ENCODE measurements at places on chromosomes 7 and 10. TPM values are rescaled to one million over a fixed set of nuclear protein-coding genes. Genes with fewer than 3 reads are reported as not detected.

DNA sequence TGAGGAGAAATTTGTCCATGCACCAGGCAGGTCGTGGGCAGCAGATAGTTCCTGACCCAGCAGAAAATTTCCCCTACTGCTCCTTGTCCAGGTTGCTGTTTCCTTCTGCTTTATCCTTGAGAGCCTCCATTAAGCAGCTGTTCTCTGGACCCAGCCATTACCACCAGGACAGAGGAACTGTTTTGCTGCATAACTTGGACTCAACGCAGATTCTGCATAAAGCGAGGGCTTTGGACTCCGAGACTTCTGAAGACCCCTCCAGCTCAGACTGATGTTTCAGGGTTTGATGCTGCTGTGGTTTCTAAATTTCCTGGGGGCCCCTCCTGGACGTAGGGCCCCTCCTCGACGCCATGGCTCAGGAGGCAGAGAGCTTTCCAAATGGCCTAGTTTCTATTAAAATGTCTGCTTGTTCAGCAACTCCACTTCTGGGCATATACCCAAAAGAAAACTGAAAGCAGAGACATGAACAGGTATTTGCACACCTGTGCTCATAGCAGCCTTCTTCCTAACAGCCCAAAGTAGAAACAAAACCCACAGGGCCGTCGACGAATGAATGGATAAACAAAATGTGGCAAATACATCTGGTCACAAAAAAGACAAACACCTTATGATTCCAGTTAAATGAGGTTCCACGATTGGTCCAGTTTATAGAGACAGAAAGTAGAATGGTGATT, 28.3 kb upstream of the LMTK2 start:
- no peak for DNase-seq

DNA sequence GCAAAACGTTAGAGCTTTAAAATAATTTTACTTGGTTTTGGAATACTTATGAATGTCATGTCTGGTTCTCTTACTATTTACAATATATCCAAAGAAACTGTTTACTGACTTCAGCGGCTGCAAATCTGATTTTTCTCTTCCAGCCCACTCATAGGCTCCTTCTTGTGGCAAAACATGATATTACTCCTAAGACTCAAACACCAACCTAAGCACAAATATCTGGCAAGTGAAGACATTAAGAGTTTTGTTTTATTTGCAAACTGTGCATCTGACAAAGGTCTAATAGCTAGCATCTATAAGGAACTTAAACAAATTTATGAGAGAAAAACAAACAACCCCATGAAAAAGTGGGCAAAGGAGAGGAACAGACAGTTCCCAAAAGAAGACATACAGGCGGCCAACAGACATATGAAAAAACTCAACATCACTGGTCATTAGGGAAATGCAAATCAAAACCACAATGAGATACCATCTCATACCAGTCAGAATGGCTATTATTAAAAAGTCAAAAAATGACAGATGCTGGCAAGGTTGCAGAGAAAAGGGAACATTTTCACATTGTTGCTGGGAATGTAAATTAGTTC, 20.3 kb upstream of the GJC3 start:
- DNase-seq, result no peak

Gene SH2D4B
- 0.23 TPM for total RNA-seq

GRCh38 chr7:42247301-42247700, 10.3 kb upstream of the GLI3 start:
- DNase-seq, result no peak

DNA sequence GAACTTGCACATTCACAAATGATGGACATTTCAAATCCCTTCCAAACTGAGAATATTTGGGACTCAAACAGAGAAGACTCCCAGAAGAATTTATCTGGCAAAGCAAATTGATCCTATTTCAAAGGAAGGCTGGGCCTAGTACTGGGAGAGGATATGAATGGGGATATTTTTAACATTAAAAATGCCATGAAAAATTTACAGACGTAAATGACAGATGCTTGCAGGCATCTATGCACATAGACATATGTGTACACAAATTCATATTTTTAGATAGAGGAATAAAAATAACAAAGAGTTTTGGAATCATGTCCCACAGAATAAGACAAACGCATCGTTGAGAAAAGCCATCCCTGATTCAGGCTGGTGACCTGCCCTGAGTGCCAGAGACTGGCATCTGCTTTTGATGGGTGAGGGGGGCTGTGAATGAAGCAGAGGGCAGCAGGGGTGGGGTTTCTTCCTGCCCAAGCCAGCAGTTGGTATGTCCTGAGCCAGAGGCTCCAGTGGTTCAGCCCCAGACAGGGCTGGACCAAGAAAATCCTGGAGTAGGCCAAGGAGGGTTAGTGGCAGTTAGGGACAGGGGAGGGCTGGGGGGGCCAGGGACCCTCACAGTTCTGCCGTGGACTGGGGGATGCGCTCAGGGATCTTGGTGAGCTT, 138.5 kb downstream of the SLIT1 start:
- no peak for DNase-seq
